ENCODE measurements at places on chromosomes 6 and 20.

DNA sequence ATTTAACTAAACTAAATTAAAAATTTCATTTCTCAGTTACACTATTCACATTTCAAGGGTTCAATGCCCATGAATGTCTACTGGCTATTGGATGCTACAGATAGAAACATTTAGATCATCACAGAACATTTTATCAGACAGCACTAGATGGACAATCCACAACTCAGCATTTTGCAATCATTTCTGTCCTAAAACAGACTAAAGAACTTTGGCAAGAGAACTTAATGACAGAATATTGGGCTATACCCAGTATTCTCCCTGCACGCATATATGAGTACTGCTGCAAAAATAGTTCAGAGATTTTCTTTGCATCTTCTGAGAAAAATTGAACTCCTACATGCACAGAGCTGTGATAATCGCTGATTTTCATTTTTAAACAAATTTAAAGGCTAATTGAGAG, 36.1 kb upstream of the FBXO30 start:
- DNase-seq, result no peak

GRCh38 chr20:52231230-52231746, 39.7 kb upstream of the ZFP64 start:
- no peak for DNase-seq

GRCh38 chr20:19205981-19206396, 6.5 kb upstream of the SLC24A3 start:
- peak; percentile 24 for DNase-seq

- DNase-seq, result no peak
Measured at GRCh38 chr20:13187899-13188298, 33.2 kb upstream of the ISM1 start.

GRCh38 chr20:19750907-19751636, 7.0 kb upstream of the RIN2 start:
- no peak for DNase-seq

DNA sequence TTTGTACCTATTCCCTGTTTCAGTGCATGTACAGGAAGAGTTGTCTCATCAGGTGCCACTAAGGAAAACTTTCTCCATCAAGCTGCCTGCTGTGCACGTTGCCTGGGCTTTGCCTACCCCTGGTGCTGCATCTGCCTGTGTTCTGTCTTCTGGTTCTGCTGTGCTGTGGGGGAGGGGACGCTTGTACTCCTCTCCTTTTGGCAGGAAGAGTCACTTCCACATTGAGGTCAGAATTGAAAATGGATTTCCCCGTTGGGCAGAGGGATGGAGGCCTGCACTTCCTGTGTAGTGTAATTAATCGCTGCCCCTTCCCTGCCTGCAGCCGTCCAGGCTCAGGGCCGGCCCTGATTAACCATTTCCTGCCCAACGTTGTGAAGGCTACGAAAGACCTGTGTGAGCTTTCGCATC, 153.3 kb downstream of the SCML4 start:
- peak; percentile 20 for DNase-seq

DNA sequence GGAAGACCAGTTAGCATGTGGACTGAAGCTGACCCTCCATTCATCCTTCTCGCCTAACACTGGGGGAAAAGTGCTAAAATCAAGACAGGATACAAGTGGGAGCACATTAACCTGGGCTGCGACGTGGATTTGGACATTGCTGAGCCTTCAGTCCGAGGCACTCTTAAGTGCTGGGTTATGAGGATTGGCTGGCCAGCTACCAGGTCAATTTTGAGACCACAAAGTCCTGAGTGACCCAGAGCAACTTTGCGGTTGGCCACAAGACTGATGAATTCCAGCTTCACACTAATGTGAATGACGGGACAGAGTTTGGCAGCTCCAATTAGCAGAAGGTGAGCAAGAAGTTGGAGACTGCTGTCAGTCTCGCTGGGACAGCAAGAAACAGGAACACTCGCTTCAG, 20.7 kb downstream of the FUCA2 start:
- DNase-seq, result no peak

DNA sequence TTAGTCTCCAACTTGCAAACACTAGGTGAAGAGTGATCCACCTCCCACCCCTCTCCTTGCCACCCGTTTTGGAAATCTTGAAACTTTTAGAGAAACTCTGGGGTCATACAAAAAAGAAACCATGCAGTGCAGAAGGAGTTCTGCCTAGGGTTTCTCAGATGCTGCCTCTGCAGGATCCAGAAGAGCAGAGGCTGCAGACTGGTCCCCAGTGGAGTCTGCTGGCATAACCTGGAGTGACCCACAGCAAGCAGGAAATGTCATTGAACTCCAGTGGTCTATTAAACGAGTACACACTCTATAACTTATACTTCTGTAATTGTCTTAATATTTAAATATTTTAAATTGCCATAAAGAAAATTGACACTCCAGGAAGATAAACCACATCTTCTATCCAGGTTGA, 280.7 kb upstream of the NT5E start:
- DNase-seq, result no peak

DNA sequence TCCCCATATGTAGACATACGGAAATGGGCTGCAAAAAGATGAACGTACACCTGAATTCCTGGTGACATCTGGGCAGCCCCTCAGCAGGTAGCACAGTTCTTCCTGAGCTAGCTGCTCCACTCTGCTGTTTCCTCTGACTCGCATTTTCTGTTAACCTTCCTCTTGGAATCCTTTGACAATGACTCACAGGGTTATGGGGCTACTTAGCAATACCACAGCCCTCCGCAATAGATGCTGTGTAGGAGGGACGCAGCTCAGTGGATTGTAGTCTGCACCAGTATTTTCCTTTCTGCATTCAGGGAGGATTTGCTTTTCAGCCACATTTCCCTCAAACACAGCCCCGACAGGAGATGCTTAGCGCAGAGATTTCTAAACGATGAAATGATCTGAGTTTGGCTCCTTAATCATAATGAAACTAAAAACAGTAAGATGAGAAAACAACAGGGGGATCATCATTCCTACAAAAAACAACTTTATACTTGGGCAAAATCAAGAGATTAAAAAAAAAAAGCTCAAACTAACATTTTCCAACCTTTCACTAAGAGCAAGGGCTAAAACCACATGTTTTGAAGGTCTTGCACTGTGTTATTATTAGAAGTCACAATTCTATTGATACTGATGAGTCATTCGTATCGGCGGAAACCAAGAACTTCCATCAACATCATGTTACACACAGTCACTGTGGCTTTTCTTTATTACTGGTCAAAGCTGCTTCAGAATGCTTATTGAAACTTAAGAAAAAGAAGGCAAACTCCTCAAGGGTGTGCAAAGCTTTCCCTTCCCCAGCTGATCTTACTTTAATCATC, 12.2 kb downstream of the BACH2 start:
- peak; percentile 70 for DNase-seq

- DNase-seq, result no peak
Measured at GRCh38 chr6:155377061-155377460, 62.8 kb upstream of the TFB1M start.

DNA sequence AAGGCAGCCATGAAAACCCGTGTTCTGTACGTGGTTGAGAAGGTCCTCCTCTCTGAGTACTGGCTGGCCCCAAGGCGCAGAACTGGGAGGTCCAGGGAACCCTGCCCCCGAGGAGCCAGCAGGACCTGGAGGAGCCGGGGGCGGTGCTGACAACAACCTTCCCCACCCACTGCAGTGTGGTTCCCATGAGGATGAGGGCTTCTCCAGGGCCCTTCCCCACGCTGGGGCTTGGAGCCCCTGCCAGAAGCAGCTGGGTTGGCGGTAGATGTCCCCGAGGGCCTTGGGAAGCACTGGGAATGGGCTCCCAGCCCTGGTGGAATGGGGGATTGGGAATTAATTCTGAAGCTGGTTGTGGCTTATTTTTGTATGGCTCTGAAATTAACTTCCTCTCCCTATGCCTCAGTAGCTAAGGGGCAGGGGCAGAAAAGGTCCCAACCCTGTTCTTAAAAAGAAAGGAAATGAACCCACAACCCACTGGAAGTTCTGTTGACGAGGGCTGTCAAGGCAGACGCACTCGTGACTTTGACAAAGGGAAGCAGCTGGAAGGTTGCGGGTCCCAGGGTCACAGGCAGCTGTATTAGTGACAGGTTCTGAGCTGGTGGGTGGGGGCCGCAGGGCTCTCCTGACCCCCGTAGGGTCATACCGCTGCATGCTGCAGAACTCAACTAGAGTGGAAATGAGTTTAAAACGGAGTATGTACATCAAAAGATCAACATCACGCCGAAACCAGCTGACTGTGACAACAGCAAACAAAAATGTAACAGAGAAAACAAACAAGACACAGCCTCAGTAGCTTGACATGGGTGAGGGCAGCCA, 13.9 kb upstream of the HELZ2 start:
- DNase-seq, result peak; percentile 43

DNA sequence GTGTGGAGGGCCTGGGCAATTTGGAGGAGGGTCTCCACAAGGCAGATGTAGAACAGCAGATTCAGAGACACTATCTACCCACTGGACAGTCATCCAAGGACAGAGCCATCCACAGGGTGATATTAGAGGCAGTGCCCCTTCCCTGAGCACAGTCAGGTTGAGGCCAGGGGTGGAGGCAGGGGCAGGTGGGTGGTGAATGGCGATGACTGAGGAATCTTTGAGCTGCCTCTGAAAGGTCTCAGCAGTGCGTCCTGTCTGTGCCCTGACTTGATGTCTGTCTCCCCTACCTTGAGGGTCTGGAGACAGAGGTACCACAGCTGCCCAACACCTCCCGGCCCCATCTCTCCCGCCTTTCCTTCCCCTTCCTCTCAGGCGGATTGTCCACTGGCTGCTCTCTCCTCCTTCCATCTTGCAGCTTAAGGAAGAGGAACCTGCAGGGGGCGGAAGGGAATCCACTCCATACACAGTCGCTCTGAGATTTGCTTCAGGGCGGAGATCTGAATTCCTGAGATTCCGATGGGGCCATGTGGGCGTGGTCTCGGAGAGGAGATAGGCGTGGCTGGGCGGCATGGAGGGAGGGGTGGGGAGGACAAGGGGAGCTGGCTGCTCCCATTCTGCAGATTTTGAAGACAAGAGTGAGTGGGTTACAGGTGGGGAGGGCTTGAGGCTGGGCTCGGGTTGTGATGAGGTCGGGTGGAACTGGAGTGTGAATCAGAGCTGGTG, 1.7 kb downstream of the MUCL3 start:
- DNase-seq, result peak; percentile 16

DNA sequence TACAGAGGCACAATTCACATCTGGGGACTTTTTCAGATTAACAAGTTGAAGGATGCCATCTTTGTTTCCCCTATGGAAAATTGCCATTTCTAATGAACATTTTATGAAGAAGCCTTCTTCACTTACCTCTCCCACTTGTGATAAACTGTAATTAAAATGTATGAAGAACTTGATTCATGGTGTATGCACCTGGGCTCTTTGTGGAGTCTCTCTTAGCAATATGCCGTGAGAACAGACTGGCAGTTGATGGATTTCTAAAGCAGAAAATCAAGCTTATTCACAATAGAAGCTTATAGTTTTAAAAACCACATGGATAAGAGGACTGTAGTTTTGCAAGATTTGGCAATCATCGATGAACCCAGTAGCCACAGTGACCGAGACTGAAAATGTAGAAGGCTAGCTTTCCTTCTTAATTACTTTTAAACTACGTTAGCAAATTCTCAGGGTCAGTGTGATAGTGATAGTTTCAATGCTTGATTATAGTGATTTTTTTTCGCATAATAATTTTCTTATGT, 270.6 kb downstream of the PRL start:
- no peak for DNase-seq

GRCh38 chr6:57089265-57089664, 723 bp upstream of the ZNF451 start:
- DNase-seq, result no peak

GRCh38 chr6:49632727-49633126, 3.9 kb downstream of the RHAG start:
- DNase-seq, result no peak

GRCh38 chr6:71745525-71745924, 140.8 kb upstream of the RIMS1 start:
- DNase-seq, result no peak

GRCh38 chr6:159969204-159969912, 476 bp downstream of the IGF2R start:
- no peak for DNase-seq

GRCh38 chr6:134723081-134723871, 226.6 kb downstream of the ALDH8A1 start:
- DNase-seq, result no peak

DNA sequence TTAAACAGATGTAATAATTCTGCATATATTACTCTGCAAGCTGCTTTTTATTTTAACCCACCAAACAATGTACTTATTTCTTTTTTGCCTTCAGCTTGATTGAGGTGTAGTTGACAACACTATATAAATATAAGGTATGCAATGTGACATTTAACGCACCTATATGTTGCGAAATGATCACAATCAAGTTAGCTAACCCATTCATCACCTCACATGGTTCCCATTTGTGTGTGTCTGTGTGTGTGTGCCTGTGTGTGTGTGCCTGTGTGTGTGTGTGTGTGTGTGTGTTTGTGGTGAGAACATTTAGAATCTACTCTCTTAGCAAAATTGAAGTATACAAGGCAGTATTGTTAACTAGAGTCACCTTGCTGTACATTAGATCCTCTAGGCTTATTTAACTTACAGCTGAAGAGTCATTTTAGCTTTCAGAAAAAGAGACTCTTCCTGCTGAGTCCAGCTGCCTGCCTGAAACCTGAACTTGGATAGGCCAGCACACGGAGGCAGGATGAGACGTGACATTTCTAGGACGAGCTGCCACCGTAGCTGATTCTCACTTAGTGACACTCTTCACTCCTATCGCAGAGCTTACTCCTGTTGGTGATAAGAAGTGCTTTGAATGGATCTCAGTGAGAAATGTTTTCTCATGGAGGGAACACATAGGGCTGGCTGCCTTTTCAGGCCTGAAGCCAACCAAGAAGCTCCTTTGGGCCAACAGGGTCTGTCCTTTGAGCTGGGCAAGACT, 126.5 kb upstream of the RIPOR2 start:
- no peak for DNase-seq

DNA sequence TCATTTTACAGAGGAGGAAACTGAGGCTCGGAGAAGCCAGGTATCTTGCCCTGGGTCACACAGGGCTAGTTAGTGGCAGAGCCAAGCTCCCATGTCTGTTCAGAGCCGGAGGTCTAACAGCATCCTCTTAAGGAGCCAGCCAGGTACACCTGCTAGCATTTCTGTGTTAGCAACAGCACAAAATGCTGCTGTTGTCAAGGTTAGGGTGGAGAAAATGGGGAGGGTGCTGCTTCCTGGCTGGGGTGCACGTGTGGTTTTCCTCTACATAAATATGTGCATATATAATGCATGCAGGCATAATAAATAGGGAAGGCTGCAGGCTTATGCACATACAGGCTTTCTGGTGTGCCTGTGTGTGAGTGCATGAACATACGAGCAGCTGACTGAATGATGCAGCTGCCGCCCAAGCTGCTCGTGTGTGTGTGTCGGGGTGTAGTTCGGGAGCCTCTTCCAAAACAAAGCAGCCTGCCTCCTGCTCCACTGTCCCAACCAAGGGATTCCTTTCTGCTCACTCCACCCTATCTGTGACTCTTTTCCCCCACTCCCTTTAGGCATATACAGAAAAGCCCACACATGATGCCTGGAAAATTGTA, 86.6 kb downstream of the CD40 start:
- peak; percentile 4 for DNase-seq
